Right ventricle myocardium inferior (tissue), 1 donor: ENCODE measurements at places on chromosomes 12 and 14.

- DNase-seq = no peak
Measured at GRCh38 chr14:22994762-22995275, 12.5 kb upstream of the AJUBA start.

- no peak for DNase-seq
Measured at GRCh38 chr12:57233357-57234232, 4.1 kb downstream of the SHMT2 start.

DNA sequence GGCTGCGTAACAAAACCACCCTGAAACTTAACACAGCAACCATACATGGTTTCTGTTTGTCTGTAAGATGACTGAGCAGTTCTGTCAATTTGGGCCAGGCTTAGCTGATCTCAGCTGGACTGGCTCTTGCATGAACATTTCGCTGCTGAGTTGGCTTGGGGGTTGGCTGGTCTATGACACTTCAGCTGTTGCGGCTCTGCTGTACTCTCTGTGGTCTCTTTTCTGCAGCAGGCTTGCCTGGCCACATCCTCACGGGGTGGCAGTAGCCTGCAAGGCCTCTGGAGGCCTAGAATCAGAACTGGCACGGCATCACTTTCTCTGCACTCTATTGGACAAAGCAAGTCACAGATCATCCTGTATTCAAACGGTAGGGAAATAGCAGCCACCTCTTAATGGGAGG is 216.2 kb downstream of the BCL11B start:
- no peak for DNase-seq

DNA sequence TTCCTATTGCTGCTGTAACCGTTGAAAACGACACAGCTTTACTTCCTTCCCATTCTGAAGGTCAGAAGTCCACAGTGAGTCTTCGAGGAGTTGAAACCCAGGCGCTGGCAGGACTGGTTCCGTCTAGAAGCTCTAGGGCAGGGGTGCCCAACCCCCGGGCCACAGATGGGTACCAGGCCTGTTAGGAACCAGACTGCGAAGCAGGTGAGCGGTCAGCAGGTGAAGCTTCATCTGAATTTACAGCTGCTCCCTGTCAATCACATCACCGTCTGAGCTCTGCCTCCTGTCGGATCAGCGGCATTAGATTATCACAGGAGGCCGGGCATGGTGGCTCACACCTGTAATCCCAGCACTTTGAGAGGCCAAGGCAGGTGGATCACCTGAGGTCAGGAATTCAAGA is 12.6 kb upstream of the SFSWAP start:
- DNase-seq = no peak

GRCh38 chr14:70152081-70152480 is 36.7 kb downstream of the SLC8A3 start:
- no peak for DNase-seq
